ENCODE measurements at places on chromosomes 12 and 14.
A peak's percentile ranks its signal among the peaks of the same experiment; 100 is the strongest.

DNA sequence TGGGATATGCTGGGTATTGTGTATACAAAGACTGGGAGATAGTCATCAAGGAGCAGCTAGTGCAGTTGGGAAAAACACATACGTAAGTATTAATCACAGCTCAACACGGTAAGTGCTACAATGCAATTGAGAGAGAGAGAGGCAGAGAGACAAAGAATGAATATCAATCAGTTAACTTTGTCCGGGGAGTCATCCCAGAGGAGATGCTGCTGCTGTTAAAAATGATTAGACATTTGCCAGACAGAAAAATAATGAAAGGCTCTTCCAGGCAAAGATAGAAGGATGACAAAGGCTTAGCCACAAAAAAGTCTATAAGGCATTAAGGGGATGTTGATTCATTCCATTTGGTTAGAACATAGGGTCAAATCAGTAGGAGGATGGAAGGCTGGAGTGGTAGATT lies 45.1 kb downstream of the AKAP6 start:
- DNase-seq = no peak

- DNase-seq = peak; percentile 87
Measured at GRCh38 chr14:104094709-104095425, 9.4 kb downstream of the ASPG start.

GRCh38 chr12:110105986-110106385 lies 18.2 kb upstream of the IFT81 start:
- DNase-seq = no peak

- DNase-seq = peak; percentile 36
Measured at GRCh38 chr14:34051966-34052657, 101.2 kb upstream of the EGLN3 start.

DNA sequence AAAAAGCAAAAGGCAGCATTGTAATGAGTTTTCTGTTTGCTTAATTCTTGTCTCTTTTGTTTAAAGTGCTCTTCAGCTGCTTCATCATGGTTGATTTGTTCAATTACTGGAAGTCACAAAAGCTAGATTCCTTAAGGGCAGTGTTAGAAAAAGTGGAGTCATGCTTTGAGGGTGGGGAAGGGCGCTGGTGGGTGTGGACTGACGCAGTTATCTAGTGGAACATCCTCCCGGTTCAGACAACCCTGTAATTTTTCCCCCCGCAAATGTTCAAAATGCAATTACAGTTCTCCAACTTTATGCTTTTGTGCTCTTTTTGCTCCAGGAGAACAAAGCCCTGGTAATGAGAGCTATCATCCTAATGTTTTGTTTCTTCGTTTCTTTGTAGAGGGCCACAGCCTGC lies 2.1 kb downstream of the AKAP6 start:
- DNase-seq = no peak

Data from H54 (cell line).